ENCODE measurements at places on chromosomes 3 and 15.
A peak's percentile ranks its signal among the peaks of the same experiment; 100 is the strongest.

- no peak for DNase-seq
These were observed 149.0 kb downstream of the MAGI1 start for GRCh38 chr3:65889707-65890099.

DNA sequence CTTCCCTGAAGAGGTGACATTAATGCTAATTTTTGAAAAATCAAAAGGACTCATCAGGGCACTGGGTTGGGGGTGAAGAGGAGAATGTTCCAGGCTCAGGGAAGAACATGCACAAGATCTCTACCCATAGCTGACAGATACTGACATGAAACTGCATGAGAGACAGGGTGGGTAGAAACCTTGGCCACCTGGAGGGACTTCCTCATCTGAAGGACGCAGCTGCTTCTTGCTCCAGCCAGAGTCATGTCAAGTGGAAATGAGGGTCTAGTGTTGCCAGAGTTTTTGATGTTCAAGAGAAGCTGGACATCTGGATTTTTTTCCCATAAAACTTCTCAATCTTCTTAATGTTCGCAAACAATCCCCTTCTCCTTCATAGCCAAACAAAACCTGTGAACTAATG, 29.7 kb downstream of the AMOTL2 start:
- no peak for DNase-seq

GRCh38 chr3:126389112-126389793, 5.5 kb upstream of the CFAP100 start:
- DNase-seq: peak; percentile 79

DNA sequence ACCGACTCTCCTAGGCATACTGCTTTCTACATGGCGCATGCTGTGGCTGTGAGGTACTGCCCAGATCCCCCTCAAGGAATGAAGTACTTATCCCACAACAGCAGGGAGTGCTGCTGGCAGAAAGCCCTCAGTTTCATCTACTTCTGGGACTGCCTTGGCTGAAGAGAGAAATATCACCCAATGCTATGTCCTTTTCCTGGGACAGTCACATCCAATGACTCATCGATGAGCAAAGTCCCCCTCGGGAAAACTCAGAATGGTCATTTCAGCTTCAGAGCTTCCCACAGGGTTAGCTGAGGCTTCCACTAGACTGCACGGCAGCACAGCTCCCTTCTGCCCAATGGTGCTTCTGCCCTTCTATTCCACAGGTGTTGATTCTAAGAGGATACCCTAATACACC, 3.6 kb upstream of the NMD3 start:
- no peak for DNase-seq

DNA sequence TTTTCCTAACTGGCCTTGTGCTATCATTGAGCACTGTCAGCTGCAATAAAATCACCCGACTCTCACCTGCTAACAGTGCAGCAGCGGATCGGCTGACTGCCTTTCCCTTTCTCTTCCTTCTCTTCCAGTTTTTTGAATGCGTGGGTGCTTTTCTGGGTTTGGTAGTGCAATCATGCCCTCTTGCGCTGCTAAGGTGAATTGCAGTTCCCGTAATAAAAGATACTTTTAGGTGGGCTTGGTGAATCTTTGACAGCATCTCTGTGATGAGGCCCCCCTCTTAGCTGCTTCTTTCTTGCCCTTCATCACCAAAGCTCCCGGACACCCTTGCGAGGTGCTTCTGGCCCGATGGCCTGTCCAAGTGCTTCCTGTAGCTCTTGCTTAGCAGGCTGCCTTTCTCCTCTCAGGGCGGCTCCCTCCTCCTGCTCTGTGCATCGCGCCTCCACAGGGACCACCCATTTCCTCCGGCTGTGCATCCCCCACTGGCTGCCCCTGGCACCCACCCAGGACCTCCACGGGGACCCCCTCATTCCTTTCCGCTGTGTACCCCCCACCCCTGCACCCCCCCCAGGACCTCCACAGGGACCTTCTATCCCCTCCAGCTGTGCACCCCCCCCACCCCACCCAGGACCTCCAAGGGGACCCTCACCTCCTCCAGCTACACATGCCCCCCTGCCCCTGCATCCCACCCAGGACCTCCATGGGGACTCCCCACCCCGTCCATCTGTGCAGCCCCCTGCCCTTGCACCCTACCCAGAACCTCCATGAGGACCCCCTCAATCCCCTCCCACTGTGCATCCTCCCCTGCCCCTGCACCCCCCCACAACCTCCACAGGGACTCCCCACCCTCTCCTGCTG, 50.8 kb upstream of the RPL32 start:
- no peak for DNase-seq

DNA sequence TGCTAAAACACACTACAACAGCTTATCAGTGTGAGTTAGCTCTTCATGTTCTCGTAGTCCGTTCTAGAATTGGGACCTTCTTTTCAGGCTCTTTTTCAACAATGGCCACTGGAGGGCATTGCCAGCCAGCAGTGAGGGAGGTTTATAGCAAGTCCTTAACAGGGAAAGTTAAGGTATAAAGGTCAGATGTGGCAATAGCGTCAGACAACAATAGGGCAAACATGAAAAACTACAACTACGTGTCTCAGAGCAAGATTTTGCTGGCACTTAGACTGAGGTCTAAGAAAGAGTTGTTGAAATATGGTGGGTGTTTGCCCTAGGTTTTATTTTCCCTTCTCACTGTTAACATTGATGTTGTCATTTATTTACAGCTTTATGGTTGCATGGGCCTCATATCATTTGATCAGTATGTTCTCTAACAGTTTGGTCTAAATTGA, 161.4 kb downstream of the GMNC start:
- peak; percentile 21 for DNase-seq

DNA sequence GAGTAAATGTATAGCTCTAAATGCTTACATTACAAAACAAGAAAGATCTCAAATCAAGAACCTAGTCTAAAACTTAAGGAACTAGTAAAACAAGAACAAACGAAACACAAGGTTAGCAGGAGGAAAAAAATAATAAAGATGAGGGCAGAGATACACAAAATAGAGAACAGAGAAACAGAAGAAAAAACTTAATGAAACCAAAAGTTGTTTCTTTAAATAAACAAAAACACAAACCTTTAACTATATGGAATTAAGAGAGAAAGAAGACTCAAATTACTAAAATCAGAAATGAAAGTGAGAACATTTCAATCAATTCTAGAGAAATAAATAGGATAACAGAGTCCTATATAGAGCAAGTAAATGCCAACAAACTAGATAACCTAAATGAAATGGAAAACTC, 59.6 kb downstream of the DLG1 start:
- no peak for DNase-seq

DNA sequence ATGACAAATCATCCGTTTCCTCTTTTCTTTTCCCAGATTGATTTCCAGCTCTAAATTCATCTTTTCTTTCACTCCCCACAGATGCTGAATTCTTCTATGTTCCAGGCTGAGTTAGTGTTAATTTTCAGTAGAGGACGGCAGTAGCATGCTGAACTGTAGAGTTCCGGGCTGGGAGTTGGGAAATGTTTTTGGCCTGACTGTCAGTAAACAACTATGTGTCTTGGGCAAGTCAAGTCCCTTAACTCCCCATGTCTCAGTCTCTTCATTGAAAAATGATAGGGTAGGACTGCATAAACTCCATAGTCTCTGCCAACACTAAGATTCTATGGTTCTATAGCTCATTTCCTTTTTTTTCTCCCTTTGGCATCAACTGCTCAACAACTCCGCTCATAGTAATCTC, 333.9 kb downstream of the TIGIT start:
- DNase-seq: no peak

- no peak for DNase-seq
These were observed 89.3 kb downstream of the PLSCR2 start for GRCh38 chr3:146380046-146380445.

DNA sequence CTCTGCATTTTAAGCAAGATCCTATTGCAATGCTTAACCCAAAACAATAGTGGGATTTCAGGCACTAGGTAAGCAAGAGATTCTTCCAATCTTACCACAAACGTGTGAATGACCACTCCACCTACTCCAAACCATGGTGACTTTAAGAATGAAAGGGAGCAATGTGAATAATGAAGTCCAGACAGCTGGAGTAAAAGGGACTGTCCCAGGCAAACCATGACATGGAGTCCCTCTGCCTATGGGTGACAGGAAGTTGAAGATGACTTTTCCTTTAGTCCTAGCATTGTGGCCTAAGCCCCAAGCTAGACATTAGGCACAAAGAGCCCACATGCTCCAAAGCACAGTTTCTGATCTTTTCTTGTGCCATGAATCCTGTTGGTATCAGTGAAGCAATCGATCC, 179.0 kb downstream of the SHQ1 start:
- DNase-seq: no peak

- no peak for DNase-seq
These were observed 67.9 kb downstream of the CRTC3 start for GRCh38 chr15:90597577-90597976.

GRCh38 chr3:77601823-77602415, 562.0 kb downstream of the ROBO2 start:
- DNase-seq: no peak
